ENCODE measurements at places on chromosomes 6 and 20. TPM values are rescaled to one million over a fixed set of nuclear protein-coding genes. Genes with fewer than 3 reads are reported as not detected.

DNA sequence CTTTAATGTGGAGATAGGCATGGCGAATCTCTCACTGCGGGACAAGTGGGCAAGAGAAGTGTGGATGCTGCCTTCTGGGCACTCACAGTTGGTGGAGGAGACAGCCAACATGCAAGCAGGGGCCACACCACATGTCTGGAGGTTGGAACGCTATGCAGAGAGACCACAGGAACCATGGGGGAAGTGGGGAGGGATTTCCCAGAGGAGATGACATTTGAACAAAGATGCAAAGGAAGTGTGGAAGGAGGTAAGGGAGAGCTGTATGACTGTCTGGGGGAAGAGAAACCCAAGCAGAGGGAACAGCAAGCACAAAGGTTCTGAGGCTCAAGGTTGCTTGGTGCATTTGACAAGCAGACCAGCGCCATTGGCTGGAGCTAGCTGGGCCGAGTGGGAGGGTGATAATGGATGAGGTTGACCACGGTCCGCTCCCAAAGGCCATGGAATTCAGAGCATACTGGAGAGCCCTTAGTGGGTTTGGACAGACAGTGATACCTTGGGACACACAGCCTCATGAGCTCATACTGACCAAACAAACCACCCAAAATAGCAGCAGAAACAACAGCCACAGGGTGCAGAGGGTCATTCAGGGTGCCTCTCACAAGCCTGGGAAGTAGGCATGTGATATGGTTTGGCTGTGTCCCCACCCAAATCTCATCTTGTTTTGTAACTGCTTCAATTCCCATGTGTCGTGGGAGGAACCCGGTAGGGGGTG is 7.6 kb upstream of the FAM110A start:
- DNase-seq = no peak

DNA sequence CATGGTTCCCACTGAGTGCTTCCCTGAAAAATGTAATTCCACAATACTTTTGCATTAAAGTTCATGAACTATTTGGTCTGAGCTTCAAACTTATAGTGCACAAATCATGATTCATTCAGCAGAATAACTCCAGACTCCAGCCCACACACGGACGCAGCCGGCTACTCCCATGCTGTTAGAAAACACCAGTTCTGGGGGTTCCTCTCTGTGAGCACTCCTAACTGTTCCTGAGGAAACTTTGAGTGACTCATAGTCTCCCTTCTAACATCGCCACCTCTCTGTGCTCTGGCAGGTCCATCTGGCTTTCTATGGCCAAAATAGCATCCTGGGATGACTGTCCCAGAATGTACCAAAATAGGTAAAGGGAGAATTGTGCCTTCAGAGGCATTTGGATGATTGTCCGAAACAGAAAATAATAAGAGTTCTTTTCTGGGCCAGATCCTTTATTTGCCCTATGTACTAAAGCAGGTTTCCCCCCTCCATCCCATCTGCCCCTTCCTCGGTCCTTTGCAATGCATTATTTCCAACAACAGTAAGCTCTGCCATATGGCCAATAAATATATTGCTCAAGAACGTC is 32.3 kb upstream of the LY86 start:
- no peak for DNase-seq

Gene RHAG
- total RNA-seq = not detected

DNA sequence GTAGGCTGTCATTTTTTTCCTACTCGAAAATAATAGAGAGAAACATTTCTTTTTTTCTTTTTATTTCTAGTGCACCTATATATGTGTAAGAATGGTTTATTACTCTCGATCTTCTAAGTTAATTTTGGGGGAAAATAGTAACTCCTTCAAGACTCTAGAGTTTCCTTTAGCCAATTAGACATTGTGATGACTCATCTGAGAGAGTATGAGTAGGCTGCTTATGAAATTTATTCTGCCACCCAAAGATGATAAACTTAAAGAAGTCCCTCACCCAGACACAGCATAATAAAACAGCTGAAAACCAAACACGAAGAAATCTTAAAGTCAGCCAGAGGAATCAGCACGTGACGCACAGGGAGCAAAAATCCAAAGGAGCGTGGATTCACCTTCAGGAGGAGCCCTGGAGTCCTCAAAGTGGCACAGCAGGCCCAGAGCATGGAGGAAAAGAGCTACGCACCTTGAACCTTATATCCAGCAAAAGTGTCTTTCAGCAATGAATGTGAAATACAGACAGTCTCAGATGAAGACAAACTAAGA is 81.9 kb downstream of the ERMARD start:
- no peak for DNase-seq

Gene HLA-DRB5
- not detected for total RNA-seq

- DNase-seq = no peak
Observed at GRCh38 chr6:137498481-137499190, 4.4 kb upstream of the OLIG3 start.

- DNase-seq = no peak
Observed at GRCh38 chr20:49395183-49395582, 87.3 kb downstream of the KCNB1 start.

DNA sequence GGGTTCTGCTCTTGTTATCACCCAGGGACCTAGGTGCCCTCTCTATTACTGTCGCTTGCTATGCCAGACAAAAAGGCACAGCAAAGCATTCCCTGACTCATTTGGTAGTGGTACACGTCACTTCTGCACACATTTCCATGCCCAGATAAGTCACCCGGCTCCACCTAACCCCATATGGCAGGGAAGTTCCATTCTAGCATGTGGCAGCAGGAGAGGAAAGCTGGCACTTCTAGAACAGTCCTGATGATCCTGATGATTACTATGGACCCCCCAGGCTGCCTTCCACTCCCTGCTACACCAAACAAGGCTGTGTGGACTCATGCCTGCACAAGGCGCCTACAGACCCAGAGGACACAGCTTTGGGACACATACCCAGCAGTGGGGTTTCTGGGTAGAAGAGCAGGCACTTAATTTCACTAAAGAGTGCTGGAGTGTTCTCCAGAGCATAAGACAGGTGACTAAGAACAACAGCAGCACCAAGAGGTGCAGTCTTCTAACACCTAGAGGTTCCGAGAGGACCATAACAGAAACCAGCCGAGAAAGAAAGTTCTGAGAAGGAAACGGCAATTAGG is 53.5 kb upstream of the NELFCD start:
- no peak for DNase-seq

GRCh38 chr6:153099636-153100035 is 31.4 kb downstream of the RGS17 start:
- no peak for DNase-seq

- DNase-seq = no peak
Observed at GRCh38 chr20:19405958-19406357, 193.5 kb downstream of the SLC24A3 start.

Gene OR2H2
- not detected for total RNA-seq

Gene OR2B6
- total RNA-seq = not detected

DNA sequence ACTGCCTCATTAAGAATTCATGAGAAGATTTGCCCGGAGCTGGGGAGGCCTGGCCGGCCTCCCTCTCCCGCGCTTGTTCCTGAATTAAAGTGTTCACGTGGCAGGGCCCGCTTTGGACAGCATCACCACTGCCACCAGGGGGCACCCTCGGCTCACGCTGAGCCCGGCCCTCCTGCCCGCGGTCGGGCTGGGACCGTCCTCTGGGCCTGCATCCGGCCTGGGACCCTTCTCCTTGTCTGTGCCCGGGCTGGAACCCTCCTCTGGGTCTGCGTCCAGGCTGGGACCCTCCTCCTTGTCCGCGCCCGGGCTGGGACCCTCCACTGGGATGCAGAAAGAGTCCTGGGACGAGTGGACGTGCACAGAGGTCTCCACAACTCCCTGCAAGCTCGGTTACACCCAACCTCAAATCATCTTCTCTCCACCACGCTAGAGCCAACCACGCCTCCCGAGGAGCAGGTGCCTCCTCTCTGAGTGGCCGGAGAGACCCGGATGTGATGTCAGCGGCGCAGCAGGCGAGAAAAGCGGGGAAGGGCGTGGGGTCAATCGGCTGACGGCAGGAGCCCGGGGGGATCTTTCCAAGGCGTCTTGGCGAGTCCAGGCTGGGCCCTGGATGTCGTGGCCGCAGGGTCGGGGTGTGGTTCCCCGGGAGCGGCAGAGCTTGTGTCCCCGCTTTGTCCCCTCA is 50.9 kb upstream of the DACT2 start:
- DNase-seq = peak; percentile 3

DNA sequence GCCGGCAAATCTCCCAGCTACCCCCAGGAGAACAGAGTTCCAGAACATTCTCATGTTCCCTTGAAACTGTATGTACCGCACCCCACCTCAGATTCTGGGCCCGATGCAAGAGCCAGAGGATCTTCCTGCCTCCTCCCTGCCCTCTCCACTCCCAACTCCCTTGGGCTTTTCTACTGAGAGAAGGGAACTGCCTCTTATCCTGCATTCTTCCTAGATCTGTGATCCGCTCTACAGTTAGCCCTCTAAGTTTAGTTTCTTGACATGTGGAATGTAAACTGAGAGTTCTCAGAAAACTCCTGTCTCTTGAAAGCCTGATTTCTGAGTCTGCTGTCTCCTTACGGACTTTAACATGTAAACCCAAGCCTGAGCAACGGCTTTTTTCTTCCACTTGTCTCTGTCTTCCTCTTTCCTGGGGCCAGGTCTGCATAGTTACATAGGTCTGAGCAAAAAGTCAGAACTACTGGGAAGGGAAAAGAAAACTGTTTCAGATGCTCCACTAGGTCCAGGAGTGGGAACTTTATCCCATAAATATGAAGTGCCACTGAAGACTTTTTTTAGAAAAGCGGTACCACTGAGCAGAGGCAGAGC is 86.5 kb upstream of the TNFAIP3 start:
- no peak for DNase-seq

DNA sequence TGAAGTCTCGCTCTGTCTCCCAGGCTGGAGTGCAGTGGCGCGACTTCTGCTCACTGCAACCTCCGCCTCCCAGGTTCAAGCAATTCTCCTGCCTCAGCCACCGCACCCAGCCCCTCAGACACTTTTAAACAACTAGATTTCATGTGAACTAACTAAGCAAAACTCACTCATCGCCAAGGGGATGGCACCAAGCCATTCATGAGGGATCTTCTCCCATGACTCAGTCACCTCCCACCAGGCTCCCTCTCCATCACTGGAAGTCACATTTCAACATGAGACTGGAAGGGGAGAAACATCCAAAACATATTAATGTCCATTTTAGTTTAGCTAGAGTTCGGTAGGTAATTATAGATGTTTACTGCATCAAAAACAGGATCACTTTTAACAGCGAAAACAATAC is 95.9 kb upstream of the PRL start:
- DNase-seq = no peak

Data from G401 (cell line).